ENCODE measurements at places on chromosomes 16 and 17. TPM values are rescaled to one million over a fixed set of nuclear protein-coding genes. Genes with fewer than 3 reads are reported as not detected.

The ADORA2B gene
- polyA plus RNA-seq, result 14.4 TPM

DNA sequence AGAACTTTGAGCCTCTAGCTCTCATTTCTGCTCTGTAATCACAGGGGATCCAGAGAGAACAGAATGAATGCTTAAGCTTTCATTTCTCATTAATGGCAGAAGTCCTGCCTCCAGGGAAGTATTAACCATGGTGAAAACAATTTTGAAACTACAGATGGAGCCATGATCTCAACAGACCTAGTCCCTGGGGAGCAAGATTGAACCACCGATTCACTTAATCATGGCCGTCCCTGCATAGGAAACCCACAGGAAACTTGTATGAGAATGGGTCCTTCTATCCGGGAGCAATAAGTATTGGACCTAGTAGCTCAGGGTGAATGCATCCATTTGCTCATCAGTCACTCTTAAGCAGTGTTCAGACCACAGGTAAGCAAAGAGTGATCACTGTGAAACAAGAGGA lies 40.2 kb upstream of the CLEC18A start:
- no peak for DNase-seq

DNA sequence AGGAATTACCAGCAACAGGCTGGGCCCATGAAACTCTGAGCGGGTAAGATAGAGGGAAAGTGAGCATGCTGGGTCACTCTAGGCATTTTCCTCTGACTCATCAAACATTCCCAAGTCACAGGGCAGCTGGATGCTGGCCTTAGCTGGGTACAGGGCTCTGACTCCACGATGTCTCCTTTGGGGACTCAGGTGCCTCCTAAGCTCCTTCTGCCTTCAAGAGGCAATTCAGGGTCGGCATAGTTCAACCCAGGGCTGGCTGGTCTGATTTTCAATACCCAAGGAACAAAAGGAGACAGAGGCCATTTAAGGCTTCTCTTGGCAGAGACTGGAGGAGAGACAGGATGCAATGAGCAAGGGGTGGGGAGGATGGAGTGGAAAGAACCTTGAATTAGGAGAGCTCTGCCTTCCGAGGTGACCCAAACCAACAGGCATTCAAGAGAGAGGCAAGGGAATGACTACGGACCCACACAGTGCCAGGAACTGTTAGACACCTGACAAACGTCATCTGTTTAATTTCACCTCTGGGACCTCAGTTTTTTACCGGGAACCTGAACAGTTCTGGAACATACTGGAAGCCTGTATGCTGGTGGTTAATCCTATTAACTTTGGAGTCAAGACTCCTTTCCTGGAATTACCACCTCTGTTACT lies 910 bp downstream of the WBP2 start:
- no peak for DNase-seq

The SLC5A10 gene
- polyA plus RNA-seq, result not detected

- DNase-seq, result no peak
Observed at GRCh38 chr17:1920948-1921351, 91.1 kb downstream of the RPA1 start.

- no peak for DNase-seq
Observed at GRCh38 chr16:83143788-83144187, 517.0 kb downstream of the CDH13 start.

- no peak for DNase-seq
Observed at GRCh38 chr16:89375686-89376085, 114.7 kb downstream of the ANKRD11 start.

The AURKB gene
- 43.9 TPM for polyA plus RNA-seq
